ENCODE measurements at places on chromosomes 11 and 22. TPM values are rescaled to one million over a fixed set of nuclear protein-coding genes. Genes with fewer than 3 reads are reported as not detected.

TBX10 gene
- total RNA-seq, result not detected

DNA sequence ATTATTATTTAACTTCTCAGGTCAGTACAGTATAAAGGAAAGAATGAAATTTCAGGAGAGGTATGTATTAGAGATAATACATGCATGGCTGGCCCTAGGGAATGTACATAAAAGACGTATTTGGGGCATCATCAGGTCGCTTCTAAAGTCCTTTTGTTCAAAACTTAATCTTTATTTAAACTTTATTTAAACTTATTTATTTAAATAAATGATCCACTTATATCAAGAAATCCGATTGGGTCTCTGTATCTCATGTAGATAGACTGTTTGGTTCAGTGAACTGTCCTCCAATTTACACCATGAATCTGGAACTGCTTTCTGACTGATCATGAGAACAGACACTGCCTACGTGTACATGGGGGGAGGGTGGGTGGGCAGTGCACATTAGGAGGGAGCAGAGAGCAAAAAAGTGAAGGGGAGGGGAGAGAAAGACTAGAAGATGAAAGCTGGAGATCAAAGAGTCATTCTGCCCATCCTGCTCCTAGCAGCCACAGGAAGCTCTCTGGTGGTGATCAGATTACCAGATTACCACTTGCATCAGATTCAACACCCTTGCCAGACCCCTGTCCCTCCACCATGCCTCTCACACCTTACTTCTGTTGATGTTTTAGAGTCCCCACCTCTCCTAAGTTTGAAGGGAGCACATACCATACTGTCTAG is 92.1 kb upstream of the MTMR2 start:
- H3K4me3 ChIP-seq, result no peak overlapping the region
- H3K4me1 ChIP-seq, result peaks cover 54% of the 10 kb centered on the region
- H3K27me3 ChIP-seq, result no peaks in the 10 kb centered on the region
- no peaks in the 10 kb centered on the region for H3K36me3 ChIP-seq

CD3E gene
- 541 TPM for total RNA-seq

DNA sequence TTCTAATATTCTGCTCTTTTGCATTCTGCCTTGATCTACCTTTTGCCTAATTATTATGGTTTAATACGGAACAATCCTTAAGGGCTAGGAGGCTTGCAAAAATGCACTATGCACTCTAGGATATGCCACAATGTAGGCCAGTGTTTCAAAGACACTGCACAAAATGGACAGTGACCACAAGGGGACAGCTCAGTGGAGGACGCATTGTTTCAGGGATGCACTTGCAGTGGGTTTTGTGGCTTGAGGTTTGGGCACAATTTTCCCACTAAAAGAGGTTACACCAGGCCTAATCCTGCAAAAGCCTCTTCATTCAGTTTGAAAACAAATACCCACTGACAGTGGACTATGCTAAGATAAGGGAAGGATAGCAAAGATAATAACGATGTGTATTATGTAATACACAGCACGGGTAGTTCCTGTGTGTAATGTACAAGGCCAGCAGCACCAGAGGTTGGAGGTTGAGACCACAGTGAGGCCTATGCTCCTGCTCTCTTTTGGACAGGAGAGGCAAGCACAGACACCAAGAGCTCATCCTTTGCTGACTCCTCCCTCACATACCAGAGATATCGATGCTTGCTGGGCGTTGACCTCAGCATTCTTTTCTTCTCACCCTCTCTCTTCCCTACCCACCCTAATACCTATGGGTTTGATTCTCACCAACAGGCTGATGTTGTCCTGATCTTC is 12.7 kb downstream of the MAP6 start:
- no peak overlapping the region for H3K27ac ChIP-seq
- H3K36me3 ChIP-seq, result no peaks in the 10 kb centered on the region
- H3K27me3 ChIP-seq, result no peaks in the 10 kb centered on the region

GRCh38 chr22:43828998-43829782 is 17.1 kb upstream of the EFCAB6 start:
- H3K27ac ChIP-seq, result no peak overlapping the region
- no peaks in the 10 kb centered on the region for H3K4me1 ChIP-seq
- no peaks in the 10 kb centered on the region for H3K27me3 ChIP-seq

- no peaks in the 10 kb centered on the region for H3K27me3 ChIP-seq
- H3K4me3 ChIP-seq, result no peak overlapping the region
- H3K4me1 ChIP-seq, result no peaks in the 10 kb centered on the region
- no peak for DNase-seq
These were observed 2.9 kb downstream of the PLAAT3 start for GRCh38 chr11:63611395-63611747.

RBMXL2 gene
- total RNA-seq, result not detected

ENTHD1 gene
- total RNA-seq, result 0.35 TPM

DNA sequence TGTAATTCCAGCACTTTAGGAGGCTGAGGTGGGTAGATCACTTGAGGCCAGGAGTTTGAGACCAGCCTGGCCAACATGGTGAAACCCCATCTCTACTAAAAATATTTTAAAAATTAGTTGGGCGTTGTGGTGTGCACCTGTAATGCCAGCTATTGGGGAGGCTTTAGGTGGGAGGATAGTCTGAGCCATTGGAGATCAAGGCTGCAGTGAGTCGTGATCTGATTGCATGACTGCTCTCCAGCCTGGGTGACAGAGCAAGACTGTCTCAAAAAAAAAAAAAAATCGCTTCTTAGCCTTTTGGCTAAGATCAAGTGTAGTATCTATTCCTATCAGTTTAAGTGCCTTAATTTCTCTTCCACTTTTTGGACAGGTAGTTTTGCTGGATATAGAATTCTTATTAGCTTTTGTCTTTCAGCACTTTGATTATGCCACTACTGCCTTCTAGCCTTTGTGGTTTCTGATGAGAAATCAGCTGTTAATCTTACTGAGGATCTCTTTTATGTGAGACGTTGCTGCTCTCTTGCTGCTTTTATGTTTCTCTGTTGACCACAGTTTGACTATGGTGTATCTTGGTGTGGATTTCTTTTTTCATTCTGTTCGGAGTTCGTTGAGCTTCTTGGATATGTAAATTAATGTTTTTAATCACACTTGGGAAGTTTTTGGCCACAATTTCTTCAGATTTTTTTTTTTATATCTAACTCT is 24.7 kb downstream of the CHEK1 start:
- no peaks in the 10 kb centered on the region for H3K27me3 ChIP-seq
- H3K4me3 ChIP-seq, result no peak overlapping the region
- H3K36me3 ChIP-seq, result no peaks in the 10 kb centered on the region
- DNase-seq, result no peak
- H3K4me1 ChIP-seq, result no peaks in the 10 kb centered on the region
- H3K27ac ChIP-seq, result no peak overlapping the region

GRCh38 chr11:2825261-2825888 is 60.2 kb downstream of the CDKN1C start:
- no peaks in the 10 kb centered on the region for H3K4me1 ChIP-seq
- H3K27me3 ChIP-seq, result no peaks in the 10 kb centered on the region
- H3K36me3 ChIP-seq, result no peaks in the 10 kb centered on the region

- no peaks in the 10 kb centered on the region for H3K36me3 ChIP-seq
- no peak for DNase-seq
- no peak overlapping the region for H3K4me3 ChIP-seq
- no peak overlapping the region for H3K27ac ChIP-seq
- H3K4me1 ChIP-seq, result peaks cover 4% of the 10 kb centered on the region
These were observed 25.7 kb upstream of the SCGB1A1 start for GRCh38 chr11:62393061-62393611.

- H3K4me3 ChIP-seq, result peak overlapping the region; percentile 89
- DNase-seq, result peak; percentile 30
- peaks cover 66% of the 10 kb centered on the region for H3K4me1 ChIP-seq
- peak overlapping the region; percentile 98 for H3K27ac ChIP-seq
These were observed 5.3 kb downstream of the NEAT1 start for GRCh38 chr11:65427691-65428577.

NELL1 gene
- total RNA-seq, result not detected

ADAMTS8 gene
- total RNA-seq, result not detected

NCF4 gene
- total RNA-seq, result 5.1 TPM

DNA sequence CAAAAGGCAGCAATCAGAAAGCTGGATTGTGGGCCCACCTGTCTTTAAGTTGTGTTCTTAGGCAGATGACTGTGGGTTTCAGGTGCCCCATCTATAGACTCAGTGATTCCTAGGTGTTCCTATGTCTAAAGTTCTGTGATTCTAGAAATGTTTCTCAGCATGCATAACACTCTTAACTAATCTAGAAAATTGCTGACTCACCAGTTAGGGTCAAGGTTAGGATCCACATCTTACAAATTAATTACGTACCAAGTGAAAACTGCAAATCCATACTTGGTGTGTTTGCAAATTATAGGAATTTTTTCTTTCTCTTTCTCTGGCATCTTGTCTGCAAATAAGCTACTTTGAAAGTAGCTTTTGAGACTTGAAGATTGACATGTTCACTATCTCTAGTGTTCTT is 7.7 kb downstream of the CECR2 start:
- no peaks in the 10 kb centered on the region for H3K4me1 ChIP-seq
- H3K36me3 ChIP-seq, result no peaks in the 10 kb centered on the region
- H3K27me3 ChIP-seq, result peaks cover 1% of the 10 kb centered on the region
- DNase-seq, result no peak

MAP6 gene
- 0.07 TPM for total RNA-seq
